ENCODE measurements at places on chromosomes 7 and 10. TPM values are rescaled to one million over a fixed set of nuclear protein-coding genes. Genes with fewer than 3 reads are reported as not detected.

- DNase-seq: no peak
Measured at GRCh38 chr7:56157238-56157790, 41.1 kb upstream of the NUPR2 start.

CROT gene
- polyA plus RNA-seq: 25.7 TPM

DNA sequence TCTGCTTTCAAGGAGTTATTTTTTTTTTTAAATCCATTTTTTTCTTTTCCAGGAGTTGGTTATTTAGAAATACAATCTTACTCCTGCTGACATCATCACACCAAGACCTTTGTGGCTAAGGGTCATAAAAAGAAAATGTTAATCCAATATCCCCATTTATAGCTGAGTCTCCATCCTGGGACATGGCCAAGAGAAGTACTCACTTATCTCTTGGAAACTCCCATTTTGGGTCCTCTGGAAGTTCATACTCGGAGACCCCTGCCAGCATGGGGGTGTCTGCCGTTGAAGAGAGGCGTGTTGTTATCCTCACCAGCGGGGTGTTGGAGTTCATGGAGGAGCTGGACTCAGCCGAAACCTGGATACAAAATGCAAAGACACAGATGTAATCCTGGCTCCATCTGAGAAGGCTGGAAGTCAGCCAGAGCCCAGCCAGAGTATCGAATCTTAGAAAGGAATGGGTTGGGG lies 94.6 kb downstream of the FGFR2 start:
- DNase-seq: no peak

DMBT1 gene
- polyA plus RNA-seq: 0.36 TPM

CDC14C gene
- 0.04 TPM for polyA plus RNA-seq

GRCh38 chr7:157808042-157808441 lies 471.2 kb downstream of the DNAJB6 start:
- no peak for DNase-seq

NDUFA5 gene
- polyA plus RNA-seq: 204 TPM

GRCh38 chr10:30324448-30325110 lies 24.5 kb downstream of the MTPAP start:
- no peak for DNase-seq

- no peak for DNase-seq
Measured at GRCh38 chr7:77757589-77757988, 40.6 kb downstream of the TMEM60 start.

AASS gene
- 52.5 TPM for polyA plus RNA-seq

DNA sequence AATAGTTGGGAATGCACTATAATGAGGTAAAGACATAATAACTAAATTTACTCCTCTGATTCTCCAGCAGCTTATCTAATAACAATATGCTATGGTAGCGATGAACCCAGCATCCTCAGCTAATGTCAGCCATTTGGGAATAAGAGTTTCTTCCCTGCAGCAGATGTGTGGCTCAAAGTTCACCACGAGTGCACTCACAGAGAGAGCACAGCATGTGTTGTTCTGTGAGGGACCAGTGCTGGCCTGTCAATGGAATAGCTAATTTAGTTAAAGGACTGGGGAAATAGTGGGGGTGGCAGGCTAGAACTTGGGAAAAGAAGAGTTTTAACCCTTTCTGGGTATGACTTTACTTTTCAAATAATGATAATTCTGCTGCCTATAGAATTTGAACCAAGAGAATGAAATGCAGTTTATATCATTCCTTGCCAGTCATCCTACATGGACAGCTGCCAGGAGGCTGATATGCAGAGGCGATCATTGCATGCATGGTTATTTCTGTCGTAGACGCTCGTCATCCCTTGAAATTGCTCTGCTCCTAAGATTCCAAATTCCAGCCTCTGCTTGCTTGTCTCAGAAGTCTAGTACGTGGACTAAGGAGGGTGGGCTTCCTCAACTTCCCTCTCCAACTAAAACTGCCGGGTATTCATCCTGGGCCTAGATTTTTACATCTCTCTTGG lies 355.6 kb downstream of the RNLS start:
- DNase-seq: no peak

DNA sequence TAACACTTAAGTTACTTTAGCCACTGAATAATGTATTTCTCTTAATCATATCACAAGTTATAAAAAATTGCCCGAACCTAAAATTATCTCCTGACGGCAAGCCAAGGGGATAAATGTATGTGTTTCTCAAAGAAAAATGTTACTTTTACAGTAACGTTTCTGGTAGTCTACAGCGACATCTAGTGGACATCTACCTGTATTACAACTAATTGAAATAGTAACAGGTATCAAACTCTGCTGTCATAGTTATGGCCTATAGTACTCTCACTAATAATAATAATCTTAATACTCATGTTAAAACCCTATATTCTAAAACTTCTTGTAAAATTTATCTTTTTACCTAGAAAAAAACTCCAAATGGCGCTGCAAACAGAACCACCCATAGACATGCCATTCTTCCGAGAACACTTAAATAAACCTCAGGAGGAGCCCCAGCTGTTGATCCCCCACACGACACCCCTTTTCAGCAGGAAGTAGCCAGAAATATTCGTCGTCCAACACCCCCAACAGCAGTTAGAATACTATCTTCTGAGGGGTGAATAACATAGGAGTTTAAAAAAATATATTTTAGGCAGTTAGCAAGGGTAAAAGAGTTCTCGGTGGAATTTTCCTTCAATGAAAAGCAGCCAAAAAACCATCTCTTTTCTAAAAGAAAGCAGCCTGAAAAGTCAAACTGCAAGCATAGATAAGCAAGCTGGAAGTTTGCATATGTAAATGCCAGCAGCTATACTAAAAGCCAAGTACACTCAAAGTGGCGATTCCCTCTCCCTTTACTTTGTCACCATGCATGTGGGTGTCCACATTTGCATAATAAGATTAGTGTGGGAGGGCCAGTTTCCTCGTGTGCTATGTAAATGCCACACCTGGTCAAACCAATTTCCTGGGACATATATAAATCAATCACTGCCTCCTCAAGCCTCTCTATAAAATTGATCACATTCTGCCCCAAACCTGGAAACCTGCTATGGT lies 40.5 kb upstream of the ZNF107 start:
- no peak for DNase-seq

DNA sequence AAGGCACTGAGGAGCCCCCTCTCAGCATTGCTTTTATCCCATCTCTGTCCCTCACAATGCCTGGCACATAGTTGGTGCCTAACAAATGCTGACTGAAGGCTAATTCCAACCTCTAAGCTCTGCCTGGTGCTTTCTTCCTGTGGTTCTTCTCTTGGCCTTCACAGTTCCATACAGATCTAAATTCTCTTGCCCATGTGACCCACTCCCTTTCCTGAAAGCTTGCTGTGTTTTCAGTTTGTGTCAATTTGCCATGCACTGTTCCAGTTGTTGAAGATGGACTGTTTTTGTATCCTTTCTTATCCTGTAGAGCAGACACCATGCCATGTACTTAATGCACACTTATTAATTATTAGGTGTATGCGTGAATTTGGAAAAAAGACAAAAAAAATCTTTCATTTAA lies 9.2 kb downstream of the TBXAS1 start:
- DNase-seq: no peak

GRCh38 chr10:11454160-11454559 lies 157.3 kb downstream of the USP6NL start:
- DNase-seq: no peak

DIP2C gene
- polyA plus RNA-seq: 23.4 TPM

DNA sequence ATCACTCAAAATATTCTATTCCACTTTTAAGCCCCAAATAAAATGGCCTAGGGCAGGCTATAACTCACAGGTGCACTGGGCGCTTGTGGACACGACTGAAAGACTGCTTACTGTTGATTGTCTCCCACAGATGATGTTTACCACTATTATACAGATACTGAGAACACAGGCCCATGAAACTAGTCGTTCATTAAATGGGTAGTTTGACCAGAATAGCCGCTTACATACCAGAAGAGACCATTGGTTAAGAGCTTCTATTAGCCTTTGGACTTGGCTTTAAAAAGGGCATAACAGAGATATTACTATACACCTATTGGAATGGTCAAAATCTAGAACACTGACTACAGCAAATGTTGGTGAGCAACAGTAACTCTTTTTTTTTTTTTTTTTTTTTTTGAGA lies 4.3 kb downstream of the CCDC6 start:
- DNase-seq: no peak

GRCh38 chr7:107622429-107622828 lies 38.2 kb upstream of the SLC26A4 start:
- no peak for DNase-seq

DNA sequence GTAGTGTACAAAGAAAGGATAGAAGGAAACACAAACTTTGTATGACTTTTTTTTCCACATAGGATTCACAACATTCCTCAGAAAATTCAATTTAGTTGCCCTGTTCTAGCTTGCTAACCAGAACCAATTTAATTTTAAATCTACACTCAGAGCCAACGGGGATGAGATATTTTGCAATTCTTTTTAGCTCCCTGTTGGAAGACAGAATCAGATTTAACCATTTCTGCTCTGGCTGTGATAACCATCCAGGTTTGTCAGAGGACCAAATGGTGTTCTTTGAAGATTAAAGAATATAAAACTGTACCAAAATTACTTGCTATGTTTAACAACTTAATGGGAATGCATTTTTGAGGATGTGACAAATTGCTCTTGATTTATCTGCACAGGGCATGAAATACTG lies 319.7 kb downstream of the HPSE2 start:
- no peak for DNase-seq

TRIP6 gene
- 108 TPM for polyA plus RNA-seq

DNA sequence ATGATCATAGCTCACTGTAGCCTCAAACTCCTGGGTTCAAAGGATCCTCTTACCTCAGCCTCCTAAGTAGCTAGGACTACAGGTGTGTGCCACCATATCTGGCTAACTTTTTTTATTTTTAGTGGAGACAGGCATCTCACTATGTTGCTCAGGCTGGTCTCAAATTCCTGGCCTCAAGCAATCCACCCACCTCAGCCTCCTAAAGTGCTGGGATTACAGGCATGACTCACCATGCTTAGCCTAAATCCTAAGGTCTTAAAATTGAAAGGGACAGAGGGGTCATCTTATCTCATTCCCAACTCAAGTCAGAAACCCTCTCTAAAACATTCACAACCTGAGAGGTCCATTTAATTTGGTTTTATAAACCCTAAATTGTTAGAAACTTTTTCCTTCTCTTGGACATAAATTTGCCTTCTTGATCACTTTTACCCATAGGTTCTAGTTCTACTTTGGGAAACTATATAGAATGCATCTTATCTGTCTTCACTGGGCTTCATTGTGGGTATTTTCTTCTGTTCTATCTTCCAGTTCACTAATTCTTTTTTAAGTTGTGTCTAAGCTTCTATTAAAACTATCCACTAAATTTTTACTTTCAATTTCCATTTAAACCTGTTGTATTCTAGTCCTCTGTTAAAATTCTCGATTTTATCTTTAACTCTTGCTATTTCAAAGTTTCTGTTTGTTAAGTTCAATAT lies 183.4 kb upstream of the KAT6B start:
- no peak for DNase-seq

GRCh38 chr10:33732161-33732680 lies 397.8 kb upstream of the NRP1 start:
- no peak for DNase-seq

GRCh38 chr7:77450054-77450453 lies 33.9 kb upstream of the GSAP start:
- DNase-seq: no peak

DNA sequence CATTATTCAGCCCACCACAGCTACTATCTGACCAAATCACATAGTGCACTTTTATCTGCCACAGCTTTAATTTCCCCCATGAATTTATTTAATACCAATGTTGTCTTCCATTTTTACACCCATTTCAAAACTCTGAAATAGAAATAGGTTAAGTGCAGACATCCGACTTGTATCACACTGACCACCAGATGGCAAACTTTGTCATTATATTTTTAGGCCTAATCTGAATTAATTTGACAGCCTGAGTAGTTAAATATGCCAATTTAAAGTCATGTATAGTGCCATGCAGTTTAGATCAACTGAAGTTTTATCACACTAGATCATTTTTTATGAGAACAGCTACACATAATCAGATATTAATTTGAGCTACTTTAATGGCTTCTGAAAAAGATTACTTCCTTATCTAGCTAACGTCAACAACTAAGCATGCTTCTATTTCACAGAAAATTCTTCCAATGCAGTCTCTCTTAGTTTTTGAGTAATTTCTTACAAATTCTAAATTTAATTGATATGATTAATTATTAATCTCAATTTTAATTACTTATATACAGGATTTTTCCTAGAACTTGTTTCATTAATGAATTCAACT lies 566.4 kb downstream of the GFRA1 start:
- DNase-seq: peak; percentile 31

DNA sequence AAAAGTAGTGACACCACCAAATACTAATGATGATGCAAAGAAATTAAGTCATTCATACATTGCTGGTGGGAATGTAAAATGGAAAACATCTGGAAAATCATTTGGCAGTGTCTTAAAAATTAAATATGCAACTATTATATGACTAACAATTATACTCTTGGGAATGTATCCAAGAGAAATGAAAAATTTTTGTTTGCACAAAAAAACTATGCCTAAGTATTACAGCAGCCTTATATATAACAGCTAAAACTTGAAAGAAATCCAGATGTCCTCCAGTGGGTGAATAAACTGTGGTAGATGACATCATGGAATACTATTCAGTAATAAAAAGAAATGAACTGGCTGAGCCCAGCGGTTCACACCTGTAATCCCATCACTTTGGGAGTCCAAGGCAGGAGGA lies 132.0 kb downstream of the NEBL start:
- DNase-seq: no peak

DNA sequence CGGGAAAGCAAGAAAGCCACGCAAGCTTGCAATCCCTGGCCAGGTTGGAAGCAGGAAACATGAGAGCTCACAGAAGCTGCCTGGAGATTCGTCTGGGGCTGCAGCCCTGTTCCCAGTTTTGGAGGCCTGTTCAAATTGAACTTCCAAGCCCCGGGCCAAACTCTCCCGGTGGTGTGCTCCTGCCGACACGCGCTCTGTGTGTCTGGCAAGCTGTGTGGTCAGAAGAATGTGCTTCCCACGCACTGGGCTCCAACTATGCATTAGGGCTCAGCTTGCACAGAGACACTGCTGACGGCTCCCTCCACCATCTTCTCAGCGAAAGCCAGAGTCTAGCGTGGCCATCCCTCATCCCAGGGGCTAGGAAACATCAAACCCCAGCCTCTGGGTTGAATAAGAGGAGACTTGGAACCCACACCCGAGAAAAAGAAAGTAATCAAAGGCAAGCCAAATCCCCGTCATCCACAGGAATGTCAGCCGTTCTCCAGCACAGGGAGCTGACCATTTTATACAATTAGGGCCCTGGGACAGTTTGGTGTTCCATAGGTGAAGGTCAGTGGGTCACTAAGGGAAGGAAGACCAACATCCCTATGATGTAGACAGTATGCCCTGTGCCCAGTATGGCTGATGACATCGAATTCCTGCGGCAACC lies 107.2 kb downstream of the FGFR2 start:
- no peak for DNase-seq

GRCh38 chr10:76644476-76644875 lies 993.1 kb downstream of the KCNMA1 start:
- DNase-seq: no peak

- no peak for DNase-seq
Measured at GRCh38 chr10:126420567-126421300, 32.5 kb upstream of the ADAM12 start.

Data from renal cortex interstitium (tissue), 15 donors.